ENCODE measurements at places on chromosomes 2 and 18.

DNA sequence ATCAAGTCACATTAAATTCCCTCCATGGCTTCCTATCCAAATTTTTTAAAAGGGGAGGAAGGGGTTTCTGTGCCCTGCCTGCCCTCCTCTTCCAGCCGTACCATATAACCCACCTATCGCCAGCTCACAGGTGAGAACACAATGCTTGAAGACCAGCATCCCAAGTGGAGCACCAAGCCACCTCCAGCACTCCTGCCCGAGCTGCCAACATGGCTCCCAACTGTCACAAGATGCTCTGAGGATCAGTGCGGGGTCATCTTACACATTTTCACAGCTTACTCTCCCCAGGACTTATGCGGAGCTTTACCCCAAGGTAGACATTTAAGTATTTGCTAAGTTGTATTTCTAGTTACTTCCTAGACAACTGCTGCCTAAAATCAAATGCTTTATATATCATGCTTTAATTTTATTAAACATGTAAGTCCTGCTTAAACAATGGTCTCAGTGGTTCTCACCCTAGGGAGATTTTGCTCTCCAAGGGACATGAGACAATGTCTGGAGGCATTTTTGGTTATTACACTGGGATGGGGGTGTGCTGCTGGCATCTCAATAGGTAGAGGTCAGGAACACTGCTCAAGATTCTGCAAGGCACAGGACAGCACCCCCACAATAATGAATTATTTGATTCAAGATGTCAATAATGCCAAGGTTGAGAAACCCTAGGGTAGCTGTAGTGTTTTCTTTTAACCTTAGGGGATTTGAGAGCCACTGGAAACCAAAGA lies 45.8 kb downstream of the SF3B1 start:
- no peak for DNase-seq

DNA sequence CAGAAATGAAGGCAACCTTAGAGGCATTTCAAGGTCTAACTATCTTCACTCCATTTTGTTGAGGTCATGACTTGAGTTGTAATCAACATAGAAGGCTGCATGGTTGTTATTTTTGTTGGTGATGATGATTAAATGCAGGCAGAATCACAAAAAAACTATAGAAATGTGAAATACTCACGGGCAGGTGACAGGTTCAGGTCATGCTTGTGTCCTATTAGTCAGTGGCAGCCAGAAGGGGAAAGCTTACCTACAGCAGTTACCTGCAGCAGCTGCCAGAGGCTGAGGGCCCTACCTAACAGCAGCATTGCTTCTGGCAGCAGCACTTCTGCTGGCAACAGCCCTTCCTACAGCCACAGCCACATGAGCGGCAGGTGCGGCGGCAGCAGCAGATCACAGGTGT lies 394 bp downstream of the SCYGR3 start:
- DNase-seq: no peak

DNA sequence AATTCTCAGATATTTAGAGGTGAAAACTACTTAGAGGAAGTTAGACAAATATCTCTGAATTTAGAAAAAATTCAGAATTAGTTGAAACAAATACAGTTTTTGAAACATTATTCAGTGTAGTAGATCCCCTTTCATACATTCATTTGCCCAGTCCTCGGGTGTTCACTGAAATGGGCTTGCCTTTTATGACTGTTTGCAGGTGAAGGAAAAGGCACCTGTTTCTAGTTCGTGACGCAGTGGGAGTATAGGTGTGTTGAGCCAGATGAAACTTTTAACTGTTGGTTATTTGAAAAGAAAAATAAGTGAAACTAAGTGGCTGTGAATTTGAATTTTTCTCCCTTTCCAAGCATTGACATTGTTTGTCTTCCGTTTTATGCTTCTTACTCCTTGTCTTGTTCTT lies 28.9 kb downstream of the TMEFF2 start:
- DNase-seq: no peak

DNA sequence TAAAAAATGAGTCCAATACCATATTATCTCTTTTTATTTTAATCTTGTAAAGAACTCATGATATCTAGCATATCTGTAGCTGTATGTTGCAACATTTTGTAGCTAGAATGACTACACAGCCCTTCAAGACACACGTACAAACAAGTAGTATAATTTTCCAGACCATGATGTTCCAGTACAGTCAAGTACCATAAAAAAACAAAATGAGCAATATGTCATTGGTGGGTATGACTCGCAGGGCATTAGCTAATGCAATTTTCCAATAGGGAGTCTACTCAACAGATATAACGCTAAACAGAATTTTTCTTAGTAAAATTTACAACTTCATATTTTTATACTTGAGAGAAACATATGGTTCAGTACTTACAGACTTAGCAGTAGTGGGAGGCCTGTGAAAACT lies 53.6 kb upstream of the UGP2 start:
- no peak for DNase-seq

- no peak for DNase-seq
These were observed 216.9 kb upstream of the REV1 start for GRCh38 chr2:99706735-99707134.

DNA sequence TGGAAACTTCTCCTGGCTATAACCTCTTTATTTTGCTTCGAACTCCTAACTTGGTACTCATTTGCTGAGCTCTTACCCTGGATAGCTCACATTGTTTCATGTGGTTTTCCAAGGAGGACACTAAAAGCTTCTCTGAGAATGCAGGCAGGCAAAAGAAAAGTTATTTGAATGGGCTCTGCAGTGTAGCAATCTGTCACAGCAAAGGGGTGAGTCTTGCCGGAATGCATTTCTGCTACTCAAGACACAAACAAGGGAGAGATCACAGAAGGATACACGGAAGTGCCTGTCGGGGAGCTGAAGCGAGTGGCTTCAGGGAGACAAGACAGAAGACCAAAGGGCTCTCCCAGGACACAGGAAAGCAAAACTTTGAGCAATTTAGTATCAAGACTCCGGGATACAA lies 265.4 kb downstream of the SS18 start:
- no peak for DNase-seq

GRCh38 chr2:81196383-81196851 lies 891.9 kb upstream of the LRRTM1 start:
- no peak for DNase-seq

- DNase-seq: no peak
These were observed 216.1 kb downstream of the KCNJ3 start for GRCh38 chr2:154914561-154914960.

DNA sequence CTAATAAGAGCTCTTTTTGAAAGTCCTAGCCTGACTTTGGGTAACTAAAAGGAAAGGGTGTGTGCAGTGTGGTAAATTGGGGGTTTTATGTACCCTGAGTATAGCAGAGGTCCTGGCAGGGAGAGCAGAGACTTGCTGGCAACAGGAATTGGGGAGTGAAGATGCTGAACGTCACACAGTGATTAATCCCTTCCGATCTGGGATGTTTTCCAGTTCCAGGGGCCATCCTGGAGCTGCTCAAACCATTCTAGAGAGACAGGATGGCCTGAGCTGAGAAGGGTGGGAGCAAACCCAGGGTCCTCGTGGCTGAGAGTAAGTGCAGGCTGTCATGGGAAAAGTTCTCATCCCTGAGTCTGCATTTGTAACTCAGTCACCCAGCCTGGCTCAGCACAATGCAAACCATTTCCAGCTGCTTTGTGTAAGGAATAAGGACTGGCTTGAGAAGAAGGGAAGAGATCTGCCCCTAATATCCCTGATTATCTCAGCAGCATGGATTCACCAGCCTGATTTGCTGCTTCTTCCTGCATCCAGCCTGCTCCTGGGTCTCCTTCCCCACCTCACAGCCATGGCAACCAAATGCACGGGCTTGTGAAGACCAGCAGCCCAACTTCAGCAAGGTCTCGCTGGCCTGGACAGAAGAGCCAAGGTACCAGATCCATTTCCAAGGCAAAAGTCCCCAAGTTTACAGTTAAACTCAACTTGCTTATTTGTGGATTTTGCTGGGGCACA lies 47.1 kb upstream of the CELF4 start:
- DNase-seq: no peak

GRCh38 chr2:113858764-113859163 lies 31.1 kb upstream of the ACTR3 start:
- no peak for DNase-seq

- no peak for DNase-seq
These were observed 69.9 kb downstream of the RHBDD1 start for GRCh38 chr2:226905718-226906117.

DNA sequence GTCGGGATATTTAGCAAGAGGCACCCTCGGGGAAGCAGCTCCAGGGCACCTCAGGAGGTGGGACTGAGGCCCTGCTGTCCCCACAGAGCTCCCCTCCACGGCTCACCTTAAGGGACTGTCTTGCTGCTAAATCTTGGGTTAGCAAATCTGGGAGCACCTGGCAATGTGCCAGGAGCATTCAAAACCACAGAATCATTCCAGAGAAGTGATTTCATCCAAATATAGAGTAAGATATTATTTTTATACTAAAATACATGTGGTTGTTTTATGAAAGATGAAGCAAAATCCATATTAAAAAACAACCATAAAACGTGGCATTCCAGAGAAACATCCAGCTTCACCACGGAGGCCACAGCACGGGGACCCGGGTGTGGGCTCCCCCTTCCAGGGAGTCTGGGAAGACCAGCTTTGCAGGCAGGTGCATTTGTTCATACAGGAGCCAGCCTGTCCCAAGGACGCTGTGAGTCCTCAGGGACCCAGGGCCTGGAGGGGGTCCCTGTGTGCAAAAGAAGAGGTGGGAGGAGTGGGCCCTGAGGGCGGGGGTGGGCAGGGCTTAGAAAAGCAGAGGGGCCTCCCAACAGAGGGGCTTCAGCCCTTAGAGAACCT lies 16.3 kb downstream of the HS1BP3 start:
- DNase-seq: no peak

DNA sequence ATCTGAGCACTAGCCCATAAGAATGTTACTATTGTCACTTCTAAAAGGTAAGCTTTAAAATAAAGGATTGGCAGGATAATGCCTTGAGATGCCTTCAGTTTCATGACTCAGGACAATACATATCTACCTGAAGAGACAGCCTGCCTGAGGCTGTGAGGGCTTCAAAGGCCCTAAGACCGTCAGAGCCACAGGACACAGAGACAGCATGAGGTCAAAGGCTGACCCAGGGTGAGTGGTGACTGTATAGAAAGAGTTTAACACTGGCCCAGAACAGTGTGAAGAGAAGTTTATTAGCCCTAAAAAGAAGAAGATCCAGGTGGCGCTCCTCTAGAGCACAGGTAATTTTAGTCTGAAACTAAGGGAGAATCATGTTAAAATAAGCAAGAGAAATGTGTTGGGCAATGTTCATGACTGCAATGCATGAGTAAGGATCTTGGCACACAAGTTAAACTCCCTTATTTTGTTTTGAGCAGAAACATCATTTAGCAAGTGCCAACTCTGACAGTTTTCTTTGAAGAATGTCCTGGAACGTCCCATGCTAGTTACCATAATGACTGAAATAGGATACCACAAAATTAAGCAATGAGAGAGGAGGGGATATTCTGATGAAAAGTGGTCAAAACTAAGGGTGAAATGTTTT lies 78.1 kb upstream of the FAM110C start:
- no peak for DNase-seq

DNA sequence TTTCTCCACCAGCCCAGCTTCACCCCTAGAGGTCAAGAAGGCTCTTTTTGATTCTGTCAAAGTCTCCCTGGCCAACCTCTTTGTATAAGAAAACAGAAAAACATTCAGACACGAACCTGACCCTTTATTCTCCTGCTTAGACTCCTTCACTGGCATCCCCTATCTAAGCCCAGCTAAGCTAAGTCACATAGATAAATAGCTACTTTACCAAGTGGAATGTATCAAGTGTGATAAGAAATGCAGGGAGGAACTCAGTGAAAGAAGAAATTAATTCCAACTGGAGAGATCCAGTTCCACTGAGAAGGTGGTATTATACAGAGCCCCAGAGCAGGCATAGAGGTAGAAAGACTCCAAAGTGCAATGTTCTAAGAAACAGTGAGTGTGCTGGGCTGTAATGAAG lies 489.5 kb downstream of the TNS1 start:
- DNase-seq: no peak
